ENCODE measurements at places on chromosomes 1 and 21.

- no peak for DNase-seq
These were observed 127.9 kb downstream of the ELAVL4 start for GRCh38 chr1:50236656-50237055.

DNA sequence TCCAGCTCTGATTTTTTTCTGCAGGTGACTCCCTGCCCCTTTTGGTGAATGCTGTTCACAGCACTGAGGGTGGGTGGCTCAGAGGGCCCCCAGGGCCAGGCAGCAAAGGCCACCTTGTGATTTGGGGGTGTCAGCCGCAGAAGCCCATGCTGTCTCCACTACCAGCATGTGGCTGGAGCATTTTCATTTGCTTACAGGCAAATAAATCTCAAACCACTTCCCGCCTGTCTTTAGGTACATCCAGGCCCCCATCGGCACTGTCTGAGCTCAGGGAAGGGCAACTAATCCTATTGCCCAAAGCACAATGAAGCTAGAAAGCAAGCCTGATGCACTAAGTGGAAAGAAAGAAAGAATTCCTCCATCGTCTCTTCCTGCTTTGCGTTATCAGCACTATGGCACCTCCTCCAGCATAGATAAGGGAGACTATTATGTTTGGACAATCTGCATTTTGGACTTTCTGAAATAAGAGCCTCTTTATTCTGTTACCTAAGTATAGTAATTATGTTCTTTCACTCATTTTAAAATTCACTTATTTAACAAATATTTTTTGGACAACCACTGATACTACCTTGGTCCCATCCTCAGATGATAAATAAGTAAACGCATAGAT, 100.5 kb upstream of the TLR5 start:
- DNase-seq, result no peak

- DNase-seq, result no peak
These were observed 272.2 kb downstream of the BRINP2 start for GRCh38 chr1:177443003-177443402.

DNA sequence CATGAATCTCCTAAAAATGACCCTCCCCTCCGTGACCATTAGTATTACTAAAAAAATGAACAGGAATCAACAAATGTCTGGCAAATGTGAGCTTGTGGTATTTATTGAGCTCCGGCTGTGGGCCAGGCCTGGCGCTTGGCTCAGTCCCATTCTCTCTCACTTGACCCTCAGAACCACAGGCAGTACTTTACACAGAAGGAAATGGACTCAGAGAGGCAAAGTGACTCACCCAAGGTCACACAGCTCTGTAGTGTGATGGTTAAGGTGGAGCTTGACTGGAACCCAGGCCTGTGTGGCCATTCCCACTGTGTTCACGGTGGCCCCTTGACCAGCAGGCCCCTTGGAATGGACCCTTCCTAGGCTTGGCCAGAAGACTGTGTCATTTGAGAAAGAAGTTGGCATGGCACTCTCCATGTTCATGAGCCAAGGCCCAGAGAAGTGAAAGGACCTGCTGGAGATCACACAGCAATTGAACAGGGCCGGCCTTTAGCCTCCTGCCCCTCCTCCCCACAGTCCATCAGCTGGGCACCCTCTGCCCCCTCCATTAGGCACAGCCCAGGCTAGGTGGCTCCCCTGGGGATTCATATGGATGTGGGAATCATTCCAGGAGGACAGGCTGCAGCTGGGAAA, 32.1 kb downstream of the FAM151A start:
- no peak for DNase-seq

- no peak for DNase-seq
These were observed 10.1 kb downstream of the OXCT2 start for GRCh38 chr1:39761016-39761415.

GRCh38 chr1:164763098-164763497, 204.1 kb downstream of the PBX1 start:
- DNase-seq, result no peak

DNA sequence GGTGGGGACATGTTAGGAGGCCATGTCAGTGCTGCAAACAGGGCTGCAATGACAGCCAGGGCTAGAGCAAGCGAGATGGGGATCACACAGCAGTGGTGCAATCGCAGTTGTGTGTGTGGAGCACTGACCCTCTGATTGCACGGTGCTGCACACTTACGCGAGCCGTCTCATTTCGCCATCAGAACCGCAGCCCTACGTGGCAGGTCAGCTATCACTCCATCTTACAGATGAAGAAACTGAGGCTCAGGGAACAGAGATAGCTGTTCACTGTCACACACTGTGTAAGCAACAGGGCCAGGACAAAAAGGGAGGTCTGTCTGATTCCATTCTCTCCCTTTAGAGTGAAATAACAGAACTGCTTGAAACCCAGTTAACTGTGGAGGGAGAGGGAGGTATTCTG, 104.8 kb upstream of the SLC45A1 start:
- DNase-seq, result no peak

GRCh38 chr1:182444497-182444896, 5.4 kb upstream of the RGSL1 start:
- DNase-seq, result no peak

DNA sequence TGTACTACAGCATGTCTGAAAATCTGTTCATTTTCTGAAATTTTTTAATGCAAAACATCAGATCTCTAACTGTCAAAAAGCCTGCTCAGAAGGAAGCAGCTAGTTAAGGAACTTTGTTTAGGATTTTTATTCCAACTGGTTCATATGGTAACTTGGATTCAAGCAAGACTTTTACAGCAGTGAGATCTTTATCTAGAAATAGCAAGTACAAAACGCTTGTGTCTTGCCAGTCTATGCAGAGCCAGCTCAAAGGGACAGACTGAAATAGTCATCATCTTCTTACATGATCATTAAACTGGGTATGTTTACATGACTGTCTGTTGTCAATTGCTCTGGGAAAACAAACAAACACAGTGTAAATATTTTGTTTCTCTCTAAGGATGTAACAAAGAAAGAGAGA, 37.6 kb downstream of the DDAH1 start:
- no peak for DNase-seq
